ENCODE measurements at places on chromosomes 7 and 10.

- no peak for DNase-seq
Measured at GRCh38 chr7:24911213-24911603, 68.8 kb downstream of the OSBPL3 start.

GRCh38 chr7:77799078-77799964 is 748 bp downstream of the PHTF2 start:
- peak; percentile 4 for DNase-seq

GRCh38 chr10:106278383-106278782 is 886.1 kb downstream of the SORCS1 start:
- no peak for DNase-seq

DNA sequence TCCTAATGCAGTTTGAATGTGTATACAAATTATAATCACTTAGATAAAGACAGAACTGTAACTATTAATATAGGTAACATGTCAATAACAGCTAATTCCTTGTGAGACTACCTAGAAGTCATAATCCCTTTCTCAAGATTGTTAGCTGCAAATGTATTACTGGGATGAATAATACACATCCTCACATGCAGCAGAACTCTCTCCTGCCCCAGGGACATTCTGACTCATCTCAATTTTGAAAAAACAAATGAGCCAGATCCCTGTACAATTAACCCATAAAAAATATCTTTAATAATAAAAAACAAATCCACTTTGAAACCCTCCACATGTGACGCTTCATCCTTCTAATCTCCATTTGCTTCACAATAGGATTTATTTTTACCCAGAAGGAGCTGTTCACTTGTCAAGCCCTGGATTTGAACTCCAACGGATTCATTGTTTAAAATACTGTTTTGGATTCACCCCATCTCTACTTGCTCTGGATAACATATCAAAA is 428.4 kb upstream of the TEX47 start:
- no peak for DNase-seq

DNA sequence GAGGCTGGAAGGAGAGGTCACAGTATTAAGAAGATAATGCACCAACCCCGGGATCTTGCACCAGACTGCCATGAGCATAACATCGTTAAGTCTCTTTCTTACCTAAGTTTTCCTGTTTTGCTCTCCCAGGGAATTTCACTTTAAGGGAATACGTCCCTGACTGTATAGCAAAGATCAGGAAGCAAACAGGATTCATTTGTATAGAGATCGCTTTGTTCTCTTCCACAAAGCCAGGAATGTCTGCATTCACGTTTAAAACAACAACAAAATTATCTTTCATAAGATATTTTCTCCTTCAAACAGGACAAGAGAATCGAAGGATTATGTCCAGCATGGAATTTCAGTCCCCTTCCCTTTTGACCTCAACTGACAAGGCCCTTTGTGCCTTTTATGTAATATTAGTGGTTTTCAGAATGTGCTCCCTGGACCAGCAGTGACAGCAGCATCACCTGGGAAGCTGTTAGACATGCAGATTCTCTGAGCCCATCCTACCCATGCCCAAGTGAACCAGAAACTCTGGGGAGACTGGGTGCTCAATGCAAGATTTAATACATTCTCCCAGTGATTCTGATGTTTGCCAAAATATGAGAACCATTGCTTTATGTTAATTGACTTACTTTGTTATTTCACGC is 286.3 kb downstream of the FGFR2 start:
- no peak for DNase-seq

GRCh38 chr7:82406937-82407336 is 36.6 kb downstream of the CACNA2D1 start:
- no peak for DNase-seq

- no peak for DNase-seq
Measured at GRCh38 chr7:142009187-142009586, 13.5 kb downstream of the MGAM start.

- no peak for DNase-seq
Measured at GRCh38 chr10:89312973-89313372, 11.1 kb downstream of the IFIT2 start.

DNA sequence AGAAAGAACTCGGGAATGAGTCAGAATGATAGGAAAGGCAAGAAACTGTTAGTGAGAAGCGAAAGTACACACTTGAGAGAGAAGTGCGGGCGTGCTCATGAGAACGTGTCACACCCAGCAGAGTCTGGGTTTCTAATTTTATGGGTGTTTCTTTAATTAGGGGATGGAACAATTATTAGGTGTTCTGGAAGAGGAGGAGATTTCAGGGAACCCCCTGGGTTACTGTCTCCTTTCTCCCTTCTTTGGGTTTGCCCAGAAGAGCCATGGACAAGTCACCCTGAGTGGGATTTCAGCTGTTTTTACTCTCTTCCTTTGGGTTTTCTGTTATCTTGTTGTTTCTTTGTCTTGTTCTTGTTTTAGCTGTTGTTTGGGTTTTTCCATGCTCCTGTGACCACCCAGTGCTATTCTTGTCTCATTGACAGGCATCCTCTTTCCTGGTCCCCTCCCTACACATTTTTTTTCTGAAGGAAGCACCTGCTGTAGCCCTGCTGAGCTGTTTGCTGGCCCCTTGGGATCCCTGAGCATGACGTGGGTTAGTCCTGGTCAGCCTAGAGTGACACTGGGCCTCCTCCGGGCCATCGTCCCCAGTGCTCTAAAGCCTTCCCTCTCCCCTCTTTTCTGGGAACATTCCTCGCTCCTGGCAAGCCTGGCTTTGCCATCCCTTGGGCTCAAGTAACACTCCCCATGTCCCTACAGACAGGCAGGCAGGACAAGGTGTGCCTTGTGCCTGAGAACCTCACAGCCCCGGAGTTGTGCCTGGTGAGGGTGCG is 3.5 kb downstream of the SH2D4B start:
- no peak for DNase-seq

DNA sequence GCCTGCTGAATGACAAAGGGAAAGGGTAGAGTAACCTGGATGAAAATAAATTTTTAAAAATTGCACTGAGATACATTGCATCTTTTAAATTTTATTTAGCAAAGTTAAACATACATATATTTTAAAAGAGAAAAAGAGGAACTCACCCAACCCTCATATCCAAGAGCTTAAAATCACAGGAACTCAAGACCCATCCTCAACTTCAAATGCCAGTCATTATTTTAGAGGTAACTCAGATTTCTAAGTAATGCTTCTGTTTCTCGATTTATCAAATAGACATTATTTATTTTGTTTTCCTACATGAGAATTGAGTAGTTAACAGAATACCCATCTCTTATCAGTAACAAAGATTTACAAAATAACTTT is 32.4 kb upstream of the KMT2E start:
- DNase-seq = no peak

GRCh38 chr10:79260811-79261740 is 86.2 kb upstream of the PPIF start:
- DNase-seq = no peak

GRCh38 chr7:113968713-113969112 is 49.9 kb upstream of the PPP1R3A start:
- DNase-seq = no peak

- DNase-seq = no peak
Measured at GRCh38 chr7:132349075-132349474, 227.2 kb downstream of the PLXNA4 start.

DNA sequence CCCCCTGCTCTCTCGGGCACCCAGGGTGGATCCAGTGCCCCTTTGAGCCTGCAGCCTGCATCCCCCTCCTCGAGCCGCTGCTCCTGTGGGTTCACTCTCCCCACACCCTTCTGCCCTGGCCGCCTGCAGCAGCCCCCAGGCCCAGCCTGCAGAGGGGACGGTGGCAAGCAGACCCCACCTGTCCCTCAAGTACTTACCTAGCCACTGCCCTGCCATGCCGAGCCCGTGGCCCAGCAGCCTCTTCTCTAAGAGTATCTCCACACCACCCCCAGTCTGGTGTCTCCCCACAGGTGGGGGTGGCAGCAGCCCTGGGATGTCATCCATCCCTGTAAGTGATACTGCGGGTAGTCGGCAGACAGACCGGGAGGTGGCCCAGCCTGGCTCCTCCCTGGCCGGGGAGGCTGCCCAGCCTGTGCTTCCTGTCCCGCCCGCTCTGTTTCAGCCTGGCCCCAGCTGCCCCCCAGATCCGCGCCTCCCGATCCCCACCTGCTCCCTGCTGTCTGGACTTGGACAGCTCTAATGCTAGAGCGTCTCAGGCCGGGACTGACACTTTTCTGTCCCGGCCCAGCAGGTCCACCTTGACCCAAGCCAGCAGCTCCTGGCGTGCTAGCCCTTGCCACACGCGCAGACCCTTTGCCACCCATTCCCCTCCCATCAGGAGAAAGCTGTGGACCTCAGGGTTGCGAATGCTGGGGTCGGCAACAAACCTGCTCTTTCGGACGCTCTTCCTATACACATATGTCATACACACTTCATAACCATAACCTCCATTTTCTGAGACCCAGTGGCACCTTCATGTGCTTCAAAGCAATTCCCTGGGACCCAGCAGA is 25.0 kb downstream of the YKT6 start:
- no peak for DNase-seq

DNA sequence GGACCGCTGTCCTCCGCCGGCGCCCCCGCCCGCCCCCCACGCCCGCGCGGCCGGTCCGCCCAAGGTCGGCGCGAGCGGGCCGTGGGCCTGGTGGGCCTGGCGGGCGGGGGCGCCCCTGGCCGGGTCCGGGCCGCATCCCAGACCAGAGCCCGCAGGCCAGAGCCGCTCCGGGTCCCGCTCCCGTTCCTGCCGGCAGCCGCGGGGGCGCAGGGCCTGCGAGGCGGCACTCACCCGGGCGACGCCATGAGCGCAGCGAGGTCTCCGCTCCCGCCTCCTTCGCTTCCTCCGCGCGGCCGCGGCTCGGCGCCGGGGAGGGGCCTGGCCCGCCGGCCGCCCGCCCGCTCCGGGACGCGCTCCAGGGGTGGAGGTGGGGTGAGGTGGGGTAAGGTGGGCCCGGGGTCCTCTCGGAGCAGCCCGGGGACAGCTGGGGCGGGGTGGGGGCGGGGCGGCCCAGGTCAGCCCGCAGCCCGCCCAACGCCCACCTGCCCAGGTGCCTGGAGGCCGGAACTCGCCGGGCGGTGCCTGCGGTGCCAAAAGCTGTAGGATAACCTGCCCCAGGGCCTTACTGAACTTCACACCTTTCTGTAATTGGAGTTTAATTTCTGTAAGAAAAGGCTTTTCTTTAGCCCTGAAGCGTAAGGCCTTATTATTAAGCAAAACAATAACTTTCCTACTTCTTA is at the start of gene URGCP:
Gene URGCP, minus strand, starts transcription at position 266 of the 680 bp plus-strand sequence. Its CDS starts 21 bp downstream, at position 245.
- DNase-seq = no peak

DNA sequence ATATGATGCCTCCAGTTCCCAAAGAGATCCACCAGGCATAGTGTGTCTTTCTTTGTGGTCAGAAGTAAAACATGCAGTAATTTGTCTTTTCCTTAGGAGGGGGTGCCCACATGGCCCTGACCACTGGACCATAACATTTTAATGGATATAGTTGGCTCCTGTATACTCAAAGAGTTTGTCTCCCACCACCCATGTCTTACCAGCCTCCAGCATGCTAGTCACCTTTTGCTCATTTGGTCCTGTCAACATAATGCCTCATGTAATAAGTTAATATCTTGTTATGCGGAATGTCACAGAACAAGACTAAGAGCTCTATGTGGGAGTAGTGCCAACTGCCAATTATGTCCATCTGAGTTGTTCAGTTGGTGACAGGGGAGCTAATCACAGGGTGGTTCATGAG is 83.4 kb upstream of the IFRD1 start:
- DNase-seq = no peak

GRCh38 chr7:149872419-149873073 is 1.2 kb upstream of the ATP6V0E2 start:
- DNase-seq = peak; percentile 90

DNA sequence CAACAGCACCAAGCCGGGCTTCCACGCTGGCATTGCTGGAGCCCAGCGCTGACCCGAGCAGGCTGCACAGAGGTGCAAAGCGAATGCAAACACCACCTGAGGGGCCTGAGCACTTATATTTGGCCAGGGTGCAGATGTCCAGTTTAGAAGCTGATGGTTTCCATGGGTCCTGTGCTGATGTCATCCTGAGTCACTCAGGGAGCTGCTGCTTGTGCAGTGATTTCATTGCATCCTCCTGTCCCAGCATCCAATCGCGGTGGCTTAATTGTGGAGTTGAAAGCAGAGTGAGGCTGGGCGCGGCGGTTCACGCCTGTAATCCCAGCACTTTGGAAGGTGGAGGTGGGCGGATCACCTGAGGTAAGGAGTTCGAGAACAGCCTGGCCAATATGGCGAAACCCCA is 410.2 kb upstream of the KLF6 start:
- peak; percentile 60 for DNase-seq

- no peak for DNase-seq
Measured at GRCh38 chr7:91894781-91895480, 14.4 kb upstream of the MTERF1 start.

DNA sequence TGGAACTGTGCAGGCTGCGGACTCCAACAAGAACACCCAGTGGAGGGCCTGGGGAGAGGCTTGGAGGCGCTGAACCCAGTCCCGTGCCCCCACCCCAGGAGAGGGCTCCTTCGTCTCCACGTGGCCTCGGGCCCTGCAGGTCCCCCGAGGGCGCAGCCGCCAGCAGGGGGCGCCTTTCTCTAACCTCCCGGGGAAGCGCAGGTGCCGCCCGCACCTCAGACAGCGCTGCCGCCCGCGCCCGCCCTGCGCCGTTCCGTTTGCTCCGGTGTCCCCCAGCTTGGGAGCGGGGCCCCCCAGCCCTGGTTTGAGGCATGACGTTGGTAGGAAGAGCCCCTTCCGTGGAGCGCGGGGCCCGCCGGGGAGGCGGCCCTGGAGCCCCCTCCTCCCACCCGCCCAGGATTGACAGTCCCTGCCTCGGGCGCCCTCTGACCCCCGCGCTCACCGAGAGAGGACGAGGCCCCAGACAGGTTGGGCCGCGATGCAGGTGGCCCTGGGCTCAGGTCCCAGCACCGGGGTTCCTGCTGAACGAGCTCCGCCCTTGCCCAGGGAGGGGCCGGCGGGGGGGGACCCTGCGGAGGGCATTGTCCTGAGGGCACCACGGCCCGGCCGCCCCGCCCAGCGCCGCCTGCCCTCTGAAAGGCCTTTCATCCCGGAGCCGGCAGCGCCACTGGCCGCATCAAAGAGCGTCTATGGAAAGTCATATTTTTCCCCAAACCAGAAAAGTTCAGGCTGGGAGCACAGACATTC is 42.8 kb downstream of the FOXL3 start:
- DNase-seq = peak; percentile 33

DNA sequence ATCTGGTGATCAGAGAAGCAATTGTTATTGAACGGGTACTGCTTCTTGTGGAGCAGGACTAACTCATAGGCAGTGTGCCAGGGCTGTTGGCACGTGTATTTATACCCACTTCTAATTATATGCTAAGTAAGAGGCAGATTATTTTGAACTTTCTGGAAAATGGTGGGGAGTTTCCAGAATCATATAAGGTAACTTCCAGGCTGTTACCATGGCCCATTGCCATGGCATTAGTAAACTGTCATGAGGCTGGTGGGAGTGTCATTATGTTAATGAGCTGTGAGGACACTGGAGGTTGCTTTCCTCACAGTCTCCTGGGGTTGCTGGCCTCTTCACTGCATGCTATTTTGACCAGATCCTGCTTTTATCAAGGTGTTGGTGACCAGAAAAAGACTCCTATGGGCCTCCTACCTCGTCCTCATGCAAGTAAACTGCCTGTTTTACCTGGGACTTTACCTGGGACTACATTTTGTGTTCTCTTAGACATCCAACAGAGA is 122.6 kb downstream of the KCND2 start:
- no peak for DNase-seq

GRCh38 chr7:82517050-82517449 is 73.5 kb upstream of the CACNA2D1 start:
- no peak for DNase-seq

- DNase-seq = no peak
Measured at GRCh38 chr10:20858292-20859124, 38.6 kb downstream of the NEBL start.
